Activated T-helper 1 cell treated with Interleukin-2 at 50 U/mL for 16 hours (primary cell): ENCODE measurements at places on chromosomes 6 and 20.
A peak's percentile ranks its signal among the peaks of the same experiment; 100 is the strongest.

DNA sequence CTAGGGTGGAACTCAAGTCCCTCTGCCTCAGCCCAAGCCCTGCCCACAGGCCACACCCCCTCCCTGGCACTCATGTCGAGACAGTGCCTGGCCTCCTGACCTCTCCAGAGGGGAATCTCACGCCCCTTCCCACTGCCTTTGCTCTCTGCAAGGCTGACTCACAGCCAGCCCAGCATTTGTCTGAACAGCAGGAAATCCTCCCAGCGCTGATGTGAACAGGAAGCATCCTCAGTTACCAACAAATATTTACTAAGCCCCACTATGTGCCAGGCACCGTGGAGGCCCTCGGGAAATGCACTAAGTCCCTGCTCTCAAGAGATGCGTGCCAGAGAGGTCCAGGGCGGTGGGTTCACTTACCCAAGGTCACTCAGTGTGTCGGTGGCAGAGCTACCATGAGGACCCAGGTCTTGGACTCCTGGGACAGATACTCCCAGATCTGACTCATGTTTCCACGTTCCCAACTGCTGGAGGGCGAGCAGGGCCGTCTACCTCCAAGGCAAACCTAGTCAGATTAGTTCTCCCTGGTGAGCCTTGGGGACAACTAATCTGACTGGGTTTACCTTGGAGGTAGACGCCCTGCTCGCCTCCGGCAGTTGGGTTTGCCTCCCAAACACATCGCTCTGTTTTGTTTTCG lies 7.8 kb downstream of the ADA start:
- peak; percentile 30 for DNase-seq

DNA sequence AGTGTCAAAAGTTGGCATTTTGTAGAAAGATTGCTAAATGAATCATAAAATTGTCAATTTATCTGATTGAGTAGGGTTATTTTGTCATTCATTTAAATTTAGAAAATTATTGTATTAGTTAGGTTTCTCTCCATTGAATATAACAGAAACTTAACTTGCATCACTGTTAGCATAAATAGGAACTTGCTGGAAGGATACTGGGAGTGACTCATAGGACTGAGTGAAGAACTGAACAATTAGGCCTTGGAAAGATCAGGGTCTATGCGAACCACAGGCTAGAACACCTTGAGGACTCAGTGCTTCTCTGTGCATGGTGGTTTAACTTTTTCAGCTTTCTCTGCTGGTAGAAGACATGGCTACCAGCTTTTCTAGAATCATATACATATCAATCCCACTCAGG lies 67.7 kb upstream of the IFNGR1 start:
- DNase-seq = no peak

DNA sequence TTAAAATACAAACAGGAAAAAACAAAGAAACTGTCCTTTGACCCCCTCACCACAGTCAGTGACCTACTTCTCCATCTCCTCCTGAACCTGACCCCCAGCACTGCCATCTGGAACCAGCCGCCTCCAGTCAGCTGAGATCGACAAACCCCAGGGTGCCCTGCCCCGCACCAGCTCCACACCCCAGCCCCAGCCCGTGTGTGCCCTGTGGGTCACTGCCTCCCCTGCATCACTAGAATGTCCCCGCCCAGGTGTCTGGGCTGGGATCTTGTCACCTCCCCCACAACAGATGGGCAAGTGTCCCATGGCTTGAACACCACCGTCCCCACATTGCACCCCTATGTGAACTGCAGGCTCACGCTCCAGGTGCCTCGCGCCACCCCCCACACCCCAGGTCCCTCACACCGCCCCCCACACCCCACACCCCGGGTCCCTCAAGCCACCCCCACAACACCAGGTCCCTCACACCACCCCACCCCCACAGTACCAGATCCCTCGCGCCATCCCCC lies 13.3 kb downstream of the TAF4 start:
- no peak for DNase-seq

- no peak for DNase-seq
Observed at GRCh38 chr20:53939190-53939571, 131.2 kb downstream of the BCAS1 start.

- DNase-seq = no peak
Observed at GRCh38 chr6:143100429-143100828, 39.7 kb downstream of the AIG1 start.

DNA sequence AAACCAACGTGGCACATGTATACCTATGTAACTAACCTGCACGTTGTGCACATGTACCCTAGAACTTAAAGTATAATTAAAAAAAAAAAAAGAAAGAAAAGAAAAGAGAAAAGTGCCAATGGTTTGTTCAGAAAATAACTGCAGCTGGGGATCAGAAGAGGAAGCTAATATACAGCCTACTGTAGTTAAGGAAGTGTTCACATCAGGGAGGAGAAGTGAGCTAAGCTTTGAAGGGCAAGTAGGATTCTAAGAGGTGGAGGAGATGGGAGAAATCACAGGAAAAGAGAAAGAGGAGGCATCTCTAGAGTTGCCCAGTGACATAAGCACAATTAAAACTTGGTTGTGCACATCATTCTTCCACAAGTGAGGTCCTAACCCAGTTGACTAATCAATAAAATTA lies 214.4 kb upstream of the DTNBP1 start:
- no peak for DNase-seq

DNA sequence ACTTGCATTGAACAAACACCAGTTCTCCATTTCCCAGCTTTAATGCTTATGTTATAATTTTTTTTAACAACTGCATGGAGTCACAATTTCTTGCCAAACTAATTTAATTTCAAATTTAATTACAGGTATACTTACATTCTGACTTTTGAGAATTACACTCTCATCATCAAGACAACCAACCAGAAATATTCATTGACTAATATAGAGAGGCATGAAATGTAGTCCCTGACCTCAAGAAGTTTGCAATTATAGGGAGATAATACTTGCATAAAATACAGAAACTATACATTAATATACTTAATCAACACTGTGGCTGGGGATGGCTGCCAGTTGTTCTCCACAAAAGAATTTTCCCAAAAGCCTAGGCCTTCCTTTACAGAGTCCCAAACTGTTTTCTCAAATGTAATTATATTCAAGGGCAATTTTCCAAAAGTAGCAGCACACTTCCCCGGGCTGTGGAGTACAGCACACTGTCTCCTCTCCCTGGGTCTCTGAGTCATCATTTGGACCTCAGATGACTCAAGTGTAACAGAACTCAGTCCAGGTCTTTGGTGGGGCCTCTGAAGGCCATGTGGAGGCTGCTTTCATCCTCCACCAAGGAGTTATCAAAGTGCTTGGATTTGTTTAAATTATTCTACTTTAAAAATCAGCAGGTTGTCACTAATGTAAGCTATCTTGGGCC lies 114.1 kb downstream of the KIF16B start:
- DNase-seq = no peak

DNA sequence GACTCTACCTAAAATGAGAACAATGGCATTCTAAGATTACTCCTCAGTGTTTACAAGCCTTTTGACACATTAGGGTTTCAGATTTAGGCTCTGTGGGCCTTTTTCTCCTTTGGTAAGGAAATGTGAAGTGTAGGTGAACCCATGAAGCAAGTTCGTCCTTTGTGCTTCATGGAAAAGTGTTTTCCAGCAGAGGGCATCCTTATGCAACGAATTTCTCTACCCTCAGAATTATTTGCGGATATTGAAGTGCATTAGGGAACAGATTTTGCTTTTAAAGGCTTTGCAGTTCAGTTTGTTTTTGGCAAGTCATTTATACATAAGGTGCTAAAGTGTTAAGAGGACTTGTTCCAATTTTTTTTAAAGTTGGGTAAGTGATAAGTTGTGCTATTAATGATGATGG lies 55.7 kb upstream of the FERMT1 start:
- DNase-seq = no peak

DNA sequence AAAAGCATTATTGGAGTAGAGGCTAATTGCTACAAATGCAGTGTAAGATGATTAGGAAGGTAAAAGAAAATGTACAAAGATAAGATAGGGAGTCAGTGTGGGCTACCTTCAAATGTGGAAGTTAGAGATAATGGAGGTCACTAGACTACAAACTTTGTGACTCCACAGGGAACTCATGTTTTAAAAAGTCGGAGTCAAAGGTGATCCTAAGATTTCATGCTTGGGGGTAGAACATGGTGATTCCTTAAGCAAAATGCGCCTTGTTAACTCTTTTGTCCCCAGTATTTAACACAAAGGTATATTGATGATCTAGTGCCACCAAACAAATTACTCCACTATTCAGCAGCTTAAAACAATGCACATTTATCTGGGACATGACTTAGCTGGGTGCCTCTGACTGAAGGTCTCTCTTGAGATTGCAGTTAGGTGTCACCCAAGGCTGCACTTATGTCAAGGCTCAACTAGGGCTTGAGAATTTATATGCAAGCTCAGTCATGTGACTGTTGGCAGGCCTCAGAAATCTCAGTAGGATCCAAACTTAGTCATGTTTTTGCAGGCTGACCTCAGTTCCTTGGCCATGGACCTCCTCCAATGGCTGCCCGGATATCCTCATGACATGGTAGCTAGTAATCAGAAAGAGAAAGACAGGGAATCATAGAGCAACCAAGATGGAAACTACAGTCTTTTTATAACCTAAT lies 11.4 kb upstream of the SNX9 start:
- DNase-seq = no peak

GRCh38 chr20:32007787-32008616 lies 2.2 kb upstream of the CCM2L start:
- DNase-seq = no peak

- no peak for DNase-seq
Observed at GRCh38 chr6:35093118-35093445, 48.1 kb downstream of the TCP11 start.

DNA sequence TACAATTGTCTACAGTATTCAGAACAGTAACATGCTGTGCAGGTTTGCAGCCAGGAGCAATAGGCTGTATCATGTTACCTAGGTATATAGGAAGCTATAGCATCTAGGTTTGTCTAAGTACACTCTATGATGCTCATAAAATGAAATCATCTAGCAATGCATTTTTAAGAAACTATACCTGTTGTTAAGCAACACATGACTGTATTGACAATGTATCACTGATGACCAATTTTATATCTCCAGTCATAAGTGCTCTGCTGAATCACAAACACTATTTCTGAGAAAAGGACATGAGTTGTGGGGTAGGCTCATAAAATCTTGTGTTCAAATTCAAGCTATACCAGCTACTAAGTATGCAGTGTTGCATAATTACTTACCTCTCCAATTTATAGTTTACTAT lies 501.3 kb downstream of the CD109 start:
- no peak for DNase-seq

- no peak for DNase-seq
Observed at GRCh38 chr20:38877483-38877882, 48.7 kb upstream of the FAM83D start.

- no peak for DNase-seq
Observed at GRCh38 chr6:313087-313486, 20.8 kb downstream of the DUSP22 start.
